ENCODE measurements at places on chromosomes 2 and 18.
A peak's percentile ranks its signal among the peaks of the same experiment; 100 is the strongest.

GRCh38 chr2:208980321-208980720 lies 443.5 kb upstream of the MAP2 start:
- no peak for DNase-seq

DNA sequence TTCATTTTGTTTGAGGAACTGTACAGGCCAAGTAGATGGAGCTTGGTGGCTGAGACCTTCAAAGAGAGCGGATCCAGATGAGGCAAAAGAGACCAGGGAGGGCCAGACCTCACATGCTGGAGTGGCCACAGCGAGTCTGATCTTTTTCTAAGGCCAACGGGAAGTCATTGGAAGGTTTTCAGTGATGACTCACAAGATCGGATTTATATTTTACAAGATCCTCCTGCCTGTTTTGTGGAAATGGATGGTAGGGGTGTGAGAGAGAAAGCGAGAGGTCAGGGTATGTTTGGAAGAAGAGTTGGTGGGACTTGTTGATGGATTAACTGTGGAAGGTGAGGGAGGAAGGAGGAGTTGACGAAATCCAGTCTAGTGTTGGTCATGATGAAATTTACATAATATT lies 44.6 kb upstream of the TUBA3D start:
- no peak for DNase-seq

GRCh38 chr18:75727456-75727855 lies 300.0 kb upstream of the SMIM21 start:
- DNase-seq = peak; percentile 37

GRCh38 chr2:109432421-109432820 lies 181.3 kb downstream of the SEPTIN10 start:
- DNase-seq = no peak

- DNase-seq = no peak
Measured at GRCh38 chr18:69365658-69366057, 35.0 kb upstream of the DOK6 start.

GRCh38 chr18:13992826-13993540 lies 77.6 kb upstream of the MC2R start:
- no peak for DNase-seq

GRCh38 chr2:22897428-22897827 lies 487.6 kb upstream of the KLHL29 start:
- no peak for DNase-seq

- peak; percentile 75 for DNase-seq
Measured at GRCh38 chr2:64675860-64676259, 22.1 kb upstream of the SERTAD2 start.

Measured in activated CD4-positive, alpha-beta T cell treated with anti-CD3 and anti-CD28 coated beads, Interleukin-2, amount 50 U/mL, for 16 hours (primary cell).